ENCODE measurements at places on chromosomes 12 and 14. TPM values are rescaled to one million over a fixed set of nuclear protein-coding genes. Genes with fewer than 3 reads are reported as not detected.

GRCh38 chr12:74794522-74794921, 256.9 kb downstream of the ATXN7L3B start:
- DNase-seq: no peak

- DNase-seq: no peak
Observed at GRCh38 chr14:92600318-92601053, 86.9 kb downstream of the RIN3 start.

DNA sequence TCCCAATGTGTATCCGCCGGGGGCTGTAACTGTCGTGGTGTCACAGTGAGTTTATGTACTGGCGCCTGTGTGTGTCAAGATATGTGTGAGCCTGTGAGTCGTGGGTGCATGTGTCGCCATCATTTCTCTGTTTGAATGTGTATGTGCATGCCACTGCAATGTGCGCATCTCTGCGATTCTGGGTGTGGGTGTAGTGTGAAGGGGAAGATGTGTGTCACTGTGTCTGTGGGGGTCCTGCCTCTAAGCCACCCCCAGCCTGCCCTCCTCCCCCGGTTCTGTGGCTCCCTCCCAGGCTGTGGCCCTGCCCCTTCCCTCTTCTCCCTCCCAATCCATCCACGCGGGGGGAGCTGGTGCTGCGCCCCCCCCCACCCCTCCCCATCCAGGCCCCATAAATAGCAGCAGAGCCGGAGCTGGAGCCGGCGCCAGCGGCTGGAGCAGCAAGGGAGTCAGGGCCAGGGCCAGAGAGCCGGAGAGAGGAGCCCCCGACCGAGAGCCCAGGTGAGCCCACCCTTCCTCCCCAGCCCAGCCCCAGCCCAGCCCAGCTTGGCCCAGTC, at the start of gene CPNE6:
Gene CPNE6, plus strand, starts transcription at position 419 of the 554 bp plus-strand sequence. CDS start 1,375 bp downstream, outside the sequence.
- peak; percentile 80 for DNase-seq

DNA sequence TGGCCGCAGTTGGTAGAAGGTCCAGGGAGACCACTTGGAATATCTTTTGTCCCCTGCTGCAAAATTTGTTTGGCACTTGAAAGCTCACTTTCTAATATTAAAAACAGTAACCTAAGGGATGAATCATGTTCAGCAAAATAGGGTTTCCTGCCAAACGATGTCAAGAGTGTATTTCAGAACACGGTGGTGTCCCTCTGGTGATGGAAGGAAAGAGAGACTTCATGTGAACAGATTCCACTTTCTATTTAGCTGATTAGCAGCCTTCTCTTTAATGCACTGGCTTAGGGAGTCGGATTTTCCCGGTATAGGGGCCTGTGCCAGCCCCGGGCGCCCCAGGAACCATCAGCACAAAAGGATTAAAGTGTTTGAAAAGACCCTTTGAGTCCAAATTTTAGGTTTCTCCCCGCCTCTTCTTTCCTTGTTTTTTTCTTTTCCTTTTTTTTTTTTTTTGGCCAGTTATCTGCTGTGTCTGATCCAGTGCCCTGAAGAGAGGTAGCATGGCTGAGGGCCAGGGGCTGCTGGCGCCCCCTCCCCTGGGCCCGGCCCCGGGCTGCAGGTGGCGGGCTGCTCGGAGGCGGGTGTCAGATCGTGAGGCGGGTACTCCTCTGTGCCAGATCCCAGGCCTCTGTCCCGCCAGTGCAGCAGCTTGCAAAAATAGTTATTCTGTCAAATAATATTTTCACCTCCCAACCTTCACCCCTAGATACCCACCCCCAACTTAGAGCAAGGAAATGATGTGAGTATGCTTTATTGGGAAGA, 88.3 kb downstream of the TESC start:
- no peak for DNase-seq

- DNase-seq: no peak
Observed at GRCh38 chr12:26520869-26521268, 312.1 kb downstream of the ITPR2 start.

DNA sequence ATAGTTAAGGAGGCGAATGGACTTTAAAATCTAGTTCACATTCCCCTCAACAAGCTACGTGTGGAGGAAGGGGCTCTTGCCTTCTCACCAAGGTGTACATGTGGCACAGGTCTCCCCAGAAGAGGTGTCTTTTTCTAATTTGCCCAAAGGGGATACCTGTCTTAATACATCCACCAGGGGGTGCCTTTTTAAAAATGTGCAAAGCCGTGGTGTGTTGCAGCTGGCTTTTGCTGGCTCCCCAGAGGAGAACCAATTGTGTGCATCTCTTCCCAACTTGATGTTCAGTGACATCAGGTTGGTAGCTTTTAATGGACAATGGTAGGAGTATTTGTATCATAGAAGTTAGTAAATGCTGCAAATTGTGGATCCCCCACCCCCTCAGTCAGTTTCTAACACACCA, 33.8 kb downstream of the CREBL2 start:
- peak; percentile 45 for DNase-seq

Gene NOVA1
- total RNA-seq: not detected
